ENCODE measurements at places on chromosomes 13 and 19.

- DNase-seq = no peak
These were observed 566 bp downstream of the HMG20B start for GRCh38 chr19:3573162-3573857.

DNA sequence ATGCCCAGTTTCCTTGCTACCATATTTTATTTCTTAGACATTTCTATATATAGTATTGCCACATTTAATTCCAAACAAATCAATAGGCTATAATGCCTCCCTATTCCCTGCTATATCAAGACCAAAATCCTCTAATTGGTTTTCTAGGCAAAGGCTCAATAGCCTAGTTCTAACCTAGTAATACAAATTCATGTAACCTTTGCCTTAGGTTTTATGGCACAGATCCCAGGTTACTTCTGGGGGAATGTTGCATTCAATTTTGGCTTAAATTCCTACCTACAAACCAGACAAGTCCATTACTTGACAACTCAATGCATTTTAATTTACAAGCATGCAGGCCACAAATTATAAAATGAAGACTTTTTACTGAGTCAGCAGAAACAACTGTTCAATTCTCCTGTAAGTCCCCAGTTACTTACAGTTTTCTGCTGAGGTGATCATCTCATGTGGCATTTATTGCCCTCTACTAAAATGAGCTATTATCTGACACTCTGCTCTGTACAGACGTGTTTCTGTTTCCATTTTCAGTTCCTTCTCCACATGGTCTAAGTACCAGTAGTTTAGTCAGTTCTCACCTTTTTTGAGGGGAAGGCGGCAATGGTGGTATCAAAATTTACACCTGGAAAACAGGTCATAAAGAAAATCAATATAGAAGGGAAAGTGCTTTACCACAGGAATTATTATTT, 11.7 kb downstream of the KCNRG start:
- DNase-seq = no peak

GRCh38 chr13:73851104-73851503, 283.1 kb downstream of the KLF12 start:
- DNase-seq = no peak

- DNase-seq = no peak
These were observed 30.3 kb downstream of the DHX34 start for GRCh38 chr19:47379381-47379938.

- no peak for DNase-seq
These were observed 85.0 kb downstream of the TDRD3 start for GRCh38 chr13:60482012-60482411.

DNA sequence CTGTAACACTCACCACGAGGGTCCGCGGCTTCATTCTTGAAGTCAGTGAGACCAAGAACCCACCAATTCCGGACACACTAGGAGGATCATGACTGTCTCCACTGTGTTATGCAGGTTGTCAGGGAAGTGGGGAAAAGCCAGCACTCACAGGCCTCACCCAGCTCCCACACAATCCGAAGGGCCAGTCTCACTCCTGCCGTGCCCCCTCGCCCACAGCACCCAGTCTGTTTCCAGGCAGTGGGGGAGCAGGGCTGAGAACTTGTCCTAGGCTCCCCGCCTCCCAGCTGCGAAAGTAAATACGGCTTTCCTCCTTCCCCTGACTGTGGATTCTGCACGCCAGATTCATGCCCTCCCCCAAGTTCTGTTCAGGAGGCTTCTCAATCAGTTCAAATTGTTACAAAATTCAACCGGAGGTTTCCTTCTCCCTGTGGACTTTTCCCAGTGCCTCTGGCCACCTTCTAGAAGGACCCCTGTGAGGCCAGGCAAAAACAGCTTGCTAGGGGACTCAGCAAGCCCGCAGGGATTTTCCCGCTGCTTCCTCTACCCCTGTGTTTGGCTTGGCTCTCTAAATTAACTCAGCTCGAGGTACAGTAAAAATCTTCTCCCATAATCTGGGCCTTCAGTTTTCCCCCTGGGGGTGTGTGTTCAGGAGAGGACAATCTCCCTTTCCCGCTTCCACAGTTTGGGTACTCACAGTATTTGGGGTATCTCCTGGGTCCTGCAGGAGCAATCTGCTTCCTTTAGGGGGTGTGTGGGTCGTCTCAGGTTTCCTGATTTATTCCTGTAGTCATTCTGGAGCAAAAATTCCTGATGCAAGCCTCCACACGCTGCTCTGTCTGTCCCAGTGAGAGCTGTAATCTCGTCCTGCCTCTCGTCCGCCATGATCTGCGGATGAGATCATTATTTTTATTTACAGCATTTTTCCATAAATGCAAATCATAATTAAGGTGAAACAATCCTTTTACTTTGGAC, 899.8 kb downstream of the GPC5 start:
- DNase-seq = no peak

DNA sequence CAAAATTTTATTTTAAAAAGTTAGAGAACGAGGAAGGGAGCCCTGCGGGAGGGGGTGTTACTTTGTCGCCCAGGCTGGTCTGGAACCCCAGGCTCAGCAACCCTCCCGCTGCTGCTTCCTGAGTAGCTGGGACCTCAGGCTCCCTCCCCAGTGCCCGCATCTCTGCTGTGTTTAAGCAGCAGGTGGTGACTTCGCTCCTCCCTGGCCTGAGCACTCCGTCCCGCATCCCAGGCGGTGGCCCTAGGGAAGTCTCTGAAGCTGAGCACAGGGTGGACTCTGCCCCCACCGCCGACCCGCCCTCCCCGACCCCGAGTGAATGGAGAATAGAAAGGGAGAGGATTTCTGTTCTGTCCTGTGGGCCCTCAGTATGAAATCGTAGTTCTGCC, 30.5 kb downstream of the ZNF701 start:
- no peak for DNase-seq

- peak; percentile 87 for DNase-seq
These were observed 134.8 kb downstream of the NUFIP1 start for GRCh38 chr13:44854313-44855060.

GRCh38 chr13:113836768-113837559, 26.9 kb downstream of the GAS6 start:
- DNase-seq = peak; percentile 52

- no peak for DNase-seq
These were observed 7.7 kb downstream of the RFX1 start for GRCh38 chr19:13998426-13998825.

GRCh38 chr19:39196860-39197562, at the start of gene NCCRP1:
Gene NCCRP1, plus strand, starts transcription at chr19:39196964. Its CDS starts 19 bp downstream, at chr19:39196983.
- no peak for DNase-seq

- no peak for DNase-seq
These were observed 10.9 kb downstream of the CHERP start for GRCh38 chr19:16531380-16531669.

DNA sequence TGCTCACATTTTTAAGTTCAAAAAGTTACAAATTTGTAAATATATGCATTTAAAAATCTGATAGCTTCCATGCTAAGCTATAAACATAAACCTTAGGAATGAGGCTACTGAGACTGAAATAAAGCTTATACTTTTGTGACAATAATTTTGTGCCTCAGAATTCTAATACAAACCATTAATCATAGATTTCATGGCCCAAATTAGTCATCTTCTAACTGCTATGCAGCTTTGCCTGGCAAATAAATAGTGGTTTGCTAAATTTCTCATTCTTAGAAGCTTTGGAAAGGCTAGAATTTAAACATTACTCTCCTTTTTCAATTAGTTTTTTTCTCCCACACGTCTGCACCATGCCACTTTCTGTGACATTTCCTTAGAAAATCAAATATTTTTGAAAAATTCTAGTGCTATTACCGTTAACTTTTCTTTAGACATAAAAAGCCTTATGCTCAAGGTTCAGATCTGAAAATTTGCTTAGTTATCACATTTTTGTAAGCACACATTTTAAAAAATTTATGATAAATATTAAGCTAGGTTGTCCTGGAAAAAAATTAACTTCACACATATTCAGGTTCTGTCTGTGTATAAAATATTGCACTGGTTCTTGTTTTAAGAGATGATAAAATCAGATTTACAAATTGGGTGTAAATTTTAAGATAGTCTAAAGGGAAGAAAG, 46.9 kb downstream of the FNDC3A start:
- no peak for DNase-seq
